ENCODE measurements at places on chromosomes 5 and 9.

DNA sequence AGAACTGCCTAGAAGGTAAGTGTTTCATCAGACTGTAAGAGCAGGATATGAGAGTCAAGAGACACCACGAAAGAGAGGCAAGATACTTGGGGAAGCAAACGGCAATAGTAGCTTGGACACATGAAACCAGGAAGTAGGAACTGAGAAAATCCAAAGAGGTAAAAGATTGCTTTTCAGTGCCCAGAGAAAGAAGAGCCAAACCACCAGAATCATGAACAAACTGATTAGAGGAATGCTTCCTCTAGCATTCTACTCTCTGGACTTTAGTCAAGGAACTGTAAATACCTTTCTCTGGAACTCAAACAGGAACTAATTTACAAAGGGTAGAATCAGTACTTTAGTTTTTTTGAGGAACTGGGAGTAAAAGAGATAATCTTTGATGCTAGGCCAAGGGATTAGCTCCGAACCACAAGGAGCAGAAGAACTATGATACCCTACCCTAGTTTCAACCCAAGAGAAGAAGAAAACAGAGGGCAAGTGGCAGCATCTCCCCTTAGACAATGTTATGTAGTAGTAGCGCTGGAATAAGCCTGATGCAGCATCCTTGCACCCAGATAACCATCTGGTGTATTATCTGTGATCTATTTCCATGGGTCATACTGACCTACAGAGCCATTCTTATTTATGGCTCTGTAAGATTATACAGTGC lies 41.3 kb downstream of the EFCAB9 start:
- no peak for DNase-seq

DNA sequence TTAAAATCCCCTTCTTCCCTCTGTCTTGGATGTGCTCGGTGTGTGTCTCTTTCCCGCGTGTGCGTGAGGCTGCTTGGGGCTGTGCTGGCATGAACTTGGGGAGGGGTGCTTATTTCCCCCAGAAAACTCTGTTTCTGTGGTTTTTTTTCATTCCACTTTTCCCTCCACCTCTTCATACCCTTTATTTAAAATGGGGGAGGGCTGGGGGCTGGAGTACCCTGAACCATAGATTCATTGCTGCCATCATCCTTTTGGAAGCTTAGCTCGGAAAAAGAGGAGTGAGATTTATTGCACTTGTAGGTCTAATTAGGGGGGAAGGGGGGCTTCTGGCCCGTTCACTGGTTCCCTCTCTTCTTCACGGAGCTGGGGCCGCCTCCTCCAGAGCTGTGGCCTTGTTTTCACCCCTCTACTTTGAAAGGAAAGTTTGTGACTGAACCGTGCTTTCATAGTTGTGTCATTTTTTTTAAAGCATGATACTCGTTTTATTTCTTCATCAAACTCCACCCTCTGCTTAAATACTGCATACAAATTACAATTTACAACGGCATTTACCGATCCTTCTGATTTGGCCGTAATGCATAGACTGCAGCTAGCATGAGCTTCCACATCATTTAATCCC lies 2.9 kb downstream of the NR2F1 start:
- no peak for DNase-seq

DNA sequence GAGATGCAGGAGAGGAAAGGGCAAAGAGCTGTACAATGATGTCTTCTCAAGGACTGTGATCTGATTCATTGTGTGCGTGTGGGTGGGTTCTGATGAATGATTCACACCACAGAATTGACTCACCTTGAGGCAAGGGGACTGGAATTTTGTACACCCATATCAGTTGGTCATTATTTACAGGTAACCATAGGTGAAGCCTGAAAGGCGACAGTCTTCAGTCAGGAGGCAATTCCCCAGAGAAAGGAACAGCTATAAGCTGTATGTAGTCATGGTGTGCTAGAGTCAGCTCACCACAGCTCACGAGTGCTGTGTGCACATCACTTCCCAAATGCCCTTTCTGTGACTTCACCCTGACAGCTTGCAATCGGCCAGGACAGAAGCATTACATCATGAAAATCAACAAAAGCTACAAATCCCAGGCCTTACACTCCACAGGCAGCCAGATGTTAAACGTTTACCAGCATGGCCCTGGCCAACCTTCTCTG lies 87.6 kb upstream of the RPS23 start:
- DNase-seq = peak; percentile 24

DNA sequence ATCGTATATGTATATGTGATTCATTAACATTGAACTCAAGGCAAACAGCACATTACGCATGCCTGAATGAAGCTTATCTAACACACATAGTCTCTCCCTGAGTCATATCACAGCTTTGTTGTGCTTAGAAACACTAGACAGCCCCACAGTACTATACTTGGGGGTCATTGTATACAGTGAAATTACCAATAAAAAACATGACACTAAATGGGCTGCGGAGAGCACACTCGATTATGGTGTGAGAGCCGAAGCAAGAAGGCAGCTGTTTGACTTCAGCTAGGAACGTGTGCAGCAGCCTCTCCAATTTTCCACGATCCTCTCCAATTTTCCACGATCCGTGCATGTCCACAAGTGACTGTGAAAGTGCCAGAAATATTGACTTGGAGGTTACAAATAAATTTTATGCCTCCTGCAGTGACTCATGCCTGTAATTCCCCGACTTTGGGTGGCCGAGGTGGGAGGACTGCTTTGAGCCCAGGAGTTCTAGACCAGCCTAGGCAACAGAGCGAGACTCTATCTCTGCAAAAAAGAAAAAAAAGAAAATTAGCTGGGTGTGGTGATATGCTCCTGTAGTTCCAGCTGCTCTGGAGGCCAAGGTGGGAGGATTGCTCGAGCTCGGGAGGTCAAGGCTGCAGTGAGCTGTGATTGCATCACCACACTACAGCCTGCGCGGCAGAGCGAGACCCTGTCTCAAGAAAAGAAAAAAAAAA lies 102.4 kb downstream of the DAPK1 start:
- DNase-seq = no peak

GRCh38 chr9:28714188-28714587 lies 1140.9 kb upstream of the C9orf72 start:
- no peak for DNase-seq

DNA sequence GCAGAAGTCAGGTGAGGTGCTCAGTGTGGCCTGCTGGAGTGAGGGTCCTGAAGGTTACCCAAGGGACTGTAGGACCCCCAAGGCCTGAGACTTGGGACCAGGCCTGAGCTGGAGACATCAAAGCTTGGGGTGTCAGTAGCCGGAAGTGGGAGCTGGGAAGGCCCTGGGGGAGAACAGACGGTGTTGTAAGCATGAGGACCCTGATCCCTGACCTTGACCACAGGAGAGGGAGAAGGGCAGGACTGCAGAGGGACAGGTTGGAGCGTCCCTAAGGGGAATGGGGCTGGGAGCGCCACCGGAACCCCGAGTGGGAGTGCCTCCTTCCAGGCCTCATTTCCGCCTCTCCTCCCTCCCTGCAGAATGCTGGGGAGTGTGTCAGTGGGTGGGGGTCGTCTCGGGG lies 533 bp downstream of the TTC16 start:
- DNase-seq = no peak

DNA sequence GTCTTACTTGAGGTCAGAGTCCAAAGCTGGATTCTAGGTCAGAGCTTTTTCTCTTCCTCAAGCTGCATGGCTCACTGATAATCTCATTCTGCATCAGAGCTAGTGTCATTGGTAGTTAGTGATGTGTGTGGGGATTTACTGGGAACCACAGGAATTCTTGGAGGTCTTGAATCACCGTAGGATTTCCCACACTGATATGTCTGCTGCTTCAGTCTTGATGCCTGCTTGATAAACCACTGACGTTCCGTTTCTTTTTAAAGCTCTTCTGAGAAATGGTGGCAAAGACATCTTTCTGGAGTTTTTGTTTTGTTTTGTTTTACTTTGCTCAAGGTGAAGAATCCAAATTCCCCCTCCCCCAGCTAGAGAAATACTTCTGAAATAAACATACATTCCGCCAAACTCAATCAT lies 1.2 kb upstream of the GARIN3 start:
- no peak for DNase-seq

- DNase-seq = no peak
Observed at GRCh38 chr9:68648971-68649370, 56.1 kb upstream of the PIP5K1B start.

GRCh38 chr5:158619083-158619788 lies 480.5 kb downstream of the EBF1 start:
- no peak for DNase-seq

DNA sequence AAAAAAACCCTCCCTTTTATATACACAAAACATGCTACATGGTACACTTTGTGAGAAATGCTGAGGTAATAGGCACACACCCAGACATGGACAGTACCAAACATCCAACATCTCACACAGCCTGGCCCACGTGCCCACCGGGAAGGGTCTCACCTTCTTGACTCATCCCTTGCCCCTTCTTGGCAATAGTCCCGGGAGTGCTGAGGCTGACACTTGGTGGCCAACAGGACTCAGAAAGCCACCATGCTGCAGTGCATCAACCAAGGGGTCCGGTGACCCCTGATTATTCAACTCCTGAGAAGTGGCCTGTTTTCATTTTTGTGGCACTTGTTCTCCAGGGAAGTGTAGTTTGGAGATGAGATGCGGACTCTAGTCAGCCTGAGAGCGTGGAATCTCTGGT lies 35.0 kb downstream of the ANGPTL2 start:
- DNase-seq = no peak

Measured in stimulated activated CD4-positive, alpha-beta T cell treated with anti-CD3 and anti-CD28 coated beads, Interleukin-2, amount 100 ng/mL, for 48 hours (primary cell).